Endothelial cell (in vitro differentiated cells): ENCODE measurements at places on chromosomes 7 and 10.

DNA sequence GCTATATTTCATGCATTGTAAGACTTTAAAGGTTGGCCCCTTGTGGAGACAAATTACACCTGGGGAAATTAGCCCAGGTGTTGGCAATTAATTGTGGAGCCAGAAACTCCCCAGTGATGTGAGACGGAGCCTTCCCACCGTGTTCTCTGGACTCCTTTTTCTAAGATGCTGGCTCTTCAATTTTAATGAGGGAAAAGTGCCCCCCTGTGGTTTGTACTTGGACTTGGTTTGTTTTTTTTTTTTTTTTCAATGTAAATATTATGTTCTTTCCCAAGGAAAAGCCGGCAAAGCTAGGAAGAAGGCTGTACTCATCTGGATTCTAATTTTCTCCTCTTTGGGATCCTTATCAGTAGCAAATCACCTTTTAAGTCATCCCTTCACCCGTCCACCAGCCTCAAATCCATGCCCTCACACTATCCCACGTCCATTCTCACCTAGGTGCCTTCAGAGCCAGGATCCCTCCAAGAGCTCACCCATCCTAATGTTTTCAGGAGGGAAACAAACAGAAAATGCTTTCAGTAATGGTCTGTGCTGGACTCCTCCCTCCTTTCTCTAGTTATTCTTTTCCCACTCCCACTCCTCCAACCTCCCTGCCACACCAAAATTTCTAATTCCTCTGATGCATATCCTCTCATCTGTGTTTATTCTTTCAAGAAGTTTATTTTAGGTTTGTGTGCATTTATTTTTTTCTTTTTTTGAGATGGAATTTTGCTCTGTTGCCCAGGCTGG is 20.4 kb upstream of the ST8SIA6 start:
- no peak for DNase-seq

DNA sequence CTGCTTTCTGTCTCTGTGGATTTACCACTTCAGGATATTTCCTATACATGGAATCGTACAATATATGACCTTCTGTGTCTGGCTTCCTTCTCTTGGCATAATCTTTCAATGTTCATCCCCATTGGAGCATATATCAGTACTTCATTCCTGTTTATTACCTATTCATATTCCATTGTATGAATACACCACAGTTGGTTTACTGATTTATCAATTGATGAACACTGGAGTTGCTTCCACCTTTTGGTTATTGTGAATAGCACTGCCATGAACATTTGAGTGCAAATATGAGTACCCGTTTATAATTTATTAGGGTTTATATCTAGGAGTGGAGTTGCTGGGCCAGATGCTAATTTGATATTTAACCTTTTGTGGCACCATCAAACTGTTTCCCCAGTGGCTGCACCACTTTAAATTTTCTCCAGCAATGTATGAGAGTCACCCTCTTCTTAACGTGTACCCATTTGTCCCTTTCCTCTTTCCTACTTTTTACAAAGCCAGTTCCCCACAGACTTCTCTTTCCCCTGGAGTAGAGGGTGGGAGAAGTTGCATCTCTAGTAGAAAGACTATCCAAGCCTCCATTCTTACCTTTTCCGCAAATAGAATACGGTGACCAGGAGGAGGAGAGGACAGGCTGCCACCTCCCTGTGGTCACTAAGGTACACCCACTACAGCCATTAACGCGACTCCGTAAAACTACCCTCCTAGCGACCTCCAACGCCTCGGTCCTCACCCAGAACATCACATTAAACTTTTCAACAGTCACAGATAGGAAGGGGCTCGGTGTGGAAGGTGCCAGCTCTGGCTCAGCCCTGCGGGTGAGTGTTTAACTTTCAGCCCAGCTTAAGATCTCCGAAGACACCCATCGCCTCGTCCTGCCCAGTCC is 25.6 kb downstream of the SCD start:
- DNase-seq: no peak

GRCh38 chr10:10514797-10515196 is 502.9 kb upstream of the CELF2 start:
- DNase-seq: no peak

- DNase-seq: no peak
These were observed 5.9 kb downstream of the ADK start for GRCh38 chr10:74156919-74157289.

DNA sequence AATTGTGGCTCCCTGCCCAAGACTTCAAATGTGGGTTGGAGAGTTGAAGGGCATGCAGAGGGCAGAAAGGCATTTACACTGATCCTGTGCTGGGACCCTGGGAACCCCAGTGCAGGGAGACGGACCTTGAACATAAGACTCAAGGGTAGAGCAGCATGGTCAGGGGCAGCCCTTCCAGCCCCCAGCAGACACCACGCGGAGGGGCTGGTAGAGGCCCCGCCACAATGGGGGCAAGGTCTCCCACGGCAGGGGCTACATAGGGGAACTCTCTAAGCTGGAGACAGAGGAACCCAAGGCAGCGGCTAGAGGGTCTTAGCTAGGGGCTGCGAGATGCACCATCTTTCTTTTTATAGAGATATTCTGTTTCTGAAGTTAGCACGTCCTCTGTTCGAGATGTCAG is 45.2 kb upstream of the EBF3 start:
- no peak for DNase-seq

GRCh38 chr7:44381494-44382220 is 56.3 kb upstream of the CAMK2B start:
- DNase-seq: no peak

DNA sequence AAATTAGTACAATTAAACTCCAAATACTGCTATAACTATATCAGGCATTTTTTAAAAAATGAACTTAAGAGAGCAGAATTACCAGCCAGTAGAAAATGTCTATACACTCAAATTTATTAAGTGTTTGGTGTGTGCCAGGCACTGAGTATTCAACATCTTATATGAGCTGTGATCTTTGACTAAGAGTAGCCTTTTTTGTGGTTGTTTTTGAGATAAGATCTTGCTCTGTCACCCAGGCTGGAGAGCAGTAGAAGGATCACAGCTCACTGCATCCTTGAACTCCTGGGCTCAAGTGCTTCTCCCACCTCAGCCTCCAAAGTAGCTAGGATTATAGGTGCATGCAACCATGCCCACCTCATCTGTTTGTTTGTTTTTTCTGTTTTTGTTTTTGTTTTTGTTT is 102.5 kb upstream of the CELF2 start:
- DNase-seq: no peak

DNA sequence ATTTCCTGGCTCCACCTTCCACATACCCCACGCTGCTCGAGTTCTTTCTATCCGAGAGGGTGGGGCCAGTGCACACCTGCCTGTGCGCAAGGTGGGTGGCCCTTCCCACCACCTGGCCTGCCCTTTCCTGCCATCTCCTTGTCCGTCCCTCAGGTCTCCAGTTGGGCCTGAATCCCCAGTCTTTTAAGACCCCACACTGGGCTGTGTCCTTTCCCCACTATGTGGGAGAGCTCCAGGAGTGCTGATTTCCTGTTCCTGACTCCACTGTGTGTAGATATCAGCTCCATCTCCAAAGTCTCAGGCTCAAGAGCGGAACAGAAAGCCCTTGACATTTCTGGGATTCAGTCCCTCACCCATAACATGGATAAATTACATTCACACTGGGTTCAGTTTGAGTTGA is 20.1 kb downstream of the LHPP start:
- DNase-seq: no peak

GRCh38 chr10:27225642-27226257 is 14.8 kb downstream of the ACBD5 start:
- DNase-seq: no peak

DNA sequence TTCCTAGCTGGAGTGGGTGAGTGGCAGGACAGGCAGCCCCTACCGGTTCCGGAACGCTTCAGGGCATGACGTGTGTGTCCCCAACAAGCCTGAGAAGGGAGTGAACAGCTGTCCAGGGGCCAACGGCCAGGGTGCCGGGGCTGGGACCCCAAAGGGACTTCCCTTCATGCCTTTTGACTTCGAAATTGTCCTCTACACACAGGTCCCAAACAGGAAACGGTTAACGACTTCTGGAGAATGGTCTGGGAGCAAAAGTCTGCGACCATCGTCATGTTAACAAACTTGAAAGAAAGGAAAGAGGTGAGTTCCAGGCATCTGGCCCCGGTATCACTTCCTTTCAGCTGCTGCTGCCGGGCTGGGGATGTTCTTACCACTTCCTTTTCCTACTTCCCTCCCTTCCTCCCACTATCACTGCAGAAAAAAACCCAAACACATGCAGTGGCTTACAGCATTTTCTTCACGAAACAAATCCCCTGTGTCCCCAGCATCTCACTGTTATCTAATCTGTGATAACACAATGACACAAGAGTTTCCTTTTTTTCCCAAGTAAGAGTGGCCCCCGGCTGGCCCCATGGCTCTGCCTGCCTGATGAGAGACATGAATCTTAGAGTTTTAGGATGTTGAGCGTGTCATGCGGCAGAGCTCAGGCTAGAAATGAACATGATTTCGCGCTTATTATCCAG is 63.2 kb downstream of the MKI67 start:
- peak; percentile 47 for DNase-seq

DNA sequence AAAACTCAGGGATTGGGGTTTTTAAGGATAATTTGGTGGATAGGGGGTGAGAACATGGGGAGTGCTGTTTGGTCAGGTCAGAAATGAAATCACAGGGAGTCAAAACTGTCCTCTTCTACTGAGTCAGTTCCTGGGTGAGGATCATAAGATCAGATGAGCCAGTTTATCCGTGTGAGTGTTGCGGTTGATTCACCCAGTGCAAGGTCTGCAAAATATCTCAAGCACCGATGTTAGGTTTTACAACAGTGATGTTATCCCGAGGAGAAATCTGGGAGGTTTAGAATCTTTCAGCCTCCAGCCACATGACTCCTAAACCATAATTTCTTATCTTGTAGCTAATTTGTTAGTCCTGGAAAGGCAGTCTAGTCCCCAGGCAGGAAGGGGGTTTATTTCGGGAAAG is 31.7 kb upstream of the AGR2 start:
- DNase-seq: no peak

GRCh38 chr7:27438881-27439589 is 196.4 kb downstream of the EVX1 start:
- no peak for DNase-seq

DNA sequence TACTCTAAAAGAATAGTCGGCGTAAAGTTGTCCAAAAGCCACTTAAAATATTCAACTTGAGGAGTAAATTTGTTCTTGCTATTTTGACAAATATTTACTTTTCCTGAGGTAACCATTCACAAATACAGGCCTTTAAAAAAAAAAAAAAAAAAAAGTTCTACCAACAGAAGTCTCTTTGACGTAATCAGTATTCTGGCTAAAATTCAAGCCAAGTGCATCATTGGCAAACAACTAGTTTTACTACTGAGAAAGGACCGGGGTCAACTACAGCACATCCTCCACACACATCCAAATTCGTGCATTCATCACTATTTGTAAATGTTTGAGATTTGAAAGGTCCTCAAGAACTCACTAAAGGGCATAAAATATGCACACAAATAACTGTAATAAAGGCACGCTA is 2.0 kb downstream of the OAT start:
- no peak for DNase-seq

DNA sequence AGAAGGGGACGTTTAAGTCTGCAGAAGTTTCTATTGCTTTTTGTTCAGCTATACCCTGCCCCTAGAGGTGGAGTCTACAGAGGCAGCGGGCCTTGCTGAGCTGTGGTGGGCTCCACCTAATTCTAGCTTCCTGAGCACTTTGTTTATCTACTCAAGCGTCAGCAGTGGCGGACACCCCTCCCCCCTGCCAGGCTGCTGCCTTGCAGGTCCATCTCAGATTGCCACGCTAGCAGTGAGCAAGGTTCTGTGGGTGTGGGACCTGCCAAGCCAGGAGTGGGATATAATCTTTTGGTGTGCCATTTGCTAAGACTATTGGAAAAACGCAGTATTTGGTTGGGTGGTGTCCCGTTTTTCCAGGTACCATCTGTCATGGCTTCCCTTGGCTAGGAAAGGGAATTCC is 147.3 kb upstream of the PRPS1L1 start:
- no peak for DNase-seq

GRCh38 chr7:100061518-100062193 is 12.1 kb downstream of the ZSCAN21 start:
- no peak for DNase-seq

DNA sequence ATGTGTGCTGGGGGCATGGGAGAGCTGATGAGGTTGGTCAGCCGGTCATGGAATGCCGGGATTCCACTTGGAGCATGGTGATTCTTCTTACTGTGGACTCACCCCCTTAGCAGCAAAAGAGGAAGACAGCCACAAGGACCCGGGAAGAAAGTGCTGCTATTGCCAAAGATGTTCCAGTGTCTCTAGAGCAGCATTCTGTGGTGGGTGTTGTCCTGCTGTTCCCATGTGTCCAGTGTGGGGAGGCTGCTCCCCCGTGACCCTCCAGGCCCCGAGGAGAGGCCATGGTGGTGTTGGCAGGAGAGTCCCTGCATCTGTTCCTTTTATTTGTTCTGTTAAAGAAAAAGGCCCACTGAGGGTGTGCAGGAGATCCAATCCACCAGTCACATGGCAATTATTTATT is 499.4 kb downstream of the RPS24 start:
- DNase-seq: no peak

GRCh38 chr10:63651864-63652263 is 130.7 kb downstream of the REEP3 start:
- no peak for DNase-seq

GRCh38 chr10:56633876-56634452 is 272.9 kb upstream of the ZWINT start:
- no peak for DNase-seq

DNA sequence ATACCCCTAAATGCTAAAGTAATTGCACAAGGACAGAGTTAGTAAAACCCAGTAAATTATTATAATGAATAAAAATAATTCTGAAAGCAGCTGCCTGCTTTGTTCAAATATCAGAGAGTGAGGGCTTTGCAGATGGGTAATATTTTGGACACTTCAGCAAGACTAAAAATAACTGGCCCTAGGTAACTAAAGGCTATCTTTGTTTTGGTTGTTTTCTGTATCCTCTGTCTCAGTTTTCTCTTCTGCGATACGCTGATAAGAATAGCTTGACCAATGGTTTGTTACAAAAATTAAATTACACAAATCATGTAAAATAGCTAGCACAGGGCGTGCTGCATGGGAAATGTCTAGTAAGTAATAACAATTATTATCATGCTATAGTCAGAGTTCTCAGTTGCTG is 204.7 kb downstream of the FGFR2 start:
- DNase-seq: no peak

DNA sequence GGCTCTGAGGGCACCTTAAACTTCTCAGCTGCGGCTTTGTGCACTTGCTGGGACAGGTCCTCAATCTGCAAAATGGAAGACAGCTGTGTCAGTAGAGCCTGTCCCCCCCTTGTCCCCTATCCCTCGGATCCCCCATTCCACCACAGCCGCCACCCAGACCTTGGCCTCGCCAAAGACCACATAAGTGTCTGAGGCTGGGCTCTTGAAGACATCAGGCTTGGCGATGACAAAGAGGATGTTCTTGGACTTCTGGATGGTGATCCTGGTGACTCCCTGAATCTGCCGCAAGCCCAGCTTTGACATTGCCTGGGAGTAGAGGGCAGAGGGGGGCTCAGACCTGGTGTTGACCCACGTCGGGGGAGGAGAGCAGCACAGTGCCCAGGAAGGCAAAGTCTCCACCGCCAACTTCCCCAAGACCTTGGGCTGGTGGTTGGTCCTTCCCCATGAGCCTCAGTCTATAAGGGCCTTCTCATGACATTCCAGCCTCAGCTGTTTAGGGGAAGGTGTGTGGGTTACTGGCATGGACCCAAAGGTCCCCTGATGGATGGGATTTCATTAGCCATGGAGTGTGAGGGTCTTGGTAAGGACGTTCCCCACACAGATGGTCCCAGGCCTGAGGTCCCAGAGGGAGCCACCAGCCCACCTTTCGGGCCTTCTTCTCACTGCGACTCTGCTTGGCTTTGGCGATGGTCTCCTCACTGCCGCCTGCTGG is 7.7 kb downstream of the NACAD start:
- no peak for DNase-seq
